ENCODE measurements at places on chromosomes 1 and 21.

DNA sequence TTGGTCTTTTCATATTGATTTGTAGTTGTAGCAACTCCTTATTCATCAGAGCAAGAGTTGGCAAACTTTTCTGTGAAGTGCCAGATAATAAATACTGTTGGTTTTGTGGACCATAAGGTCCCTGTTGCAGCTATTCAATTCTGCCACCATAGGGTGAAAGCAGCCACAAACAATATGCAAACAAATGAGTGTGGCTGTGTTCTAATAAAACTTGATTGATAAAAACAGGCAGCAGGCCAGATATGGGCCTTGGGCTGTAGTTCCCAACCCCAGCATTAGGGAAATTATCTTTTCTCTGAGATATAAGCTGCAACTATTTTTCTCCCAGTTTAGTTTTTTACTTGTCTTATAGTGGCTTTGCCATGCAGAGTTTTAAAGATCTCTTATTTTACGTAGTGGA, 469.2 kb downstream of the SMYD3 start:
- DNase-seq: no peak

DNA sequence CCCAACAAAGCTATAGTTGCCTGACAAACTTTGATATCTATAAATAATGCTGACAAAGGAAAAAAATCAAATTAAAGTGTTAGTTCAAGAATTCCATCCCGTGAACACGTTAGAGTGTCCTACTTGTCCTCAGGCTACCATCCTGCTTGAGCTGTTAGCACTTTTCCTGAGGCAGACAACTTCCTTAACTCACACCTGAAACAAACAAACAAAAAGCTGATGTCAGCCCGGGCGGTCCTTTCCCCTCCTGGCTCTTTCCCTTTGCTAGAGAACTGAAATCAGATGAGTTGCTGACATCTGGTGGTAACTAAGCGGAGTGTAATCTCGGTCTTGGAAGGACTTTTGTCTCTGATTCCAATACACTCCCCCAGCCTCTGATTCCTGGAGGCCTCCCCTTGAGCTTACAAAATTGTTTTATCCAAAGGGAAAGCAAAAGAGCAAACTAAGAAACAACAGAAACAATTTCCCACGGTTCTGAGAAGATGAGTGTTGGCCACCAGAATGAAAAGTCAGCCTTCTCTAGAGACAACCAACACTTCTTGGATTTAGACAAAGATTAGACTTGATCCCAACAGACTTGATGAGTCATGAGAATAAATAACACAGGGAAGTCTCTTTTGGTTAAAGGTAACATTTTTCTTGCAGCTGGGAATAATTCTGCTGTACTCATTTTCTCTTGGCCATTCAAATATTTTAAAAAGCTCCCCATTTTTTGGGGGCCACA, 135.4 kb downstream of the PROX1 start:
- DNase-seq: no peak

GRCh38 chr1:52511851-52512615, 40.9 kb downstream of the TUT4 start:
- no peak for DNase-seq

GRCh38 chr1:164804366-164804765, 245.4 kb downstream of the PBX1 start:
- DNase-seq: no peak

DNA sequence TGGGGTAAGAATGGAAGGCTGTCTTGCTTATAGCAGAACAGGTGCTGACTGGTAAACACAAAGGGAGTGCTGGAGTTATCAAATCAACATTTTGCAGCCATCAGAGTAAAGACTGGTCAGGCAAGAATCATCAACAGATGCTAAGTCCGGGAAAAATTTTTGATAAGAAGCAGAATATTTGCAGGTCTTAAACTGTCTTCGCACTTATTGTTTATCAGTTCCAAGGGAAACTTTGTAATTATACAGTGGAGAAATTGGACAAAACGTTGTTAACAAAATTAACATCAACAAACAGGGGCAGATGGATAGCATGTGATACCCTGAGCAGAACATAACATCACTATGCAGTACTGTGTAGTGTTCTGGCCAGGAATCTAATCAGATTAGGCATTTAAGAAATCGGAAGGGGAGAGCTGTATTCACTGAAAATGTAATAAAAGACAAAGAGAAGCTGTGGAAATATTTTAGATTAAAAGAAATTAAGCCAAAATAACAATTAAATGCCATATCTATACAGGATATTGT, 127.1 kb downstream of the DAB1 start:
- DNase-seq: no peak

DNA sequence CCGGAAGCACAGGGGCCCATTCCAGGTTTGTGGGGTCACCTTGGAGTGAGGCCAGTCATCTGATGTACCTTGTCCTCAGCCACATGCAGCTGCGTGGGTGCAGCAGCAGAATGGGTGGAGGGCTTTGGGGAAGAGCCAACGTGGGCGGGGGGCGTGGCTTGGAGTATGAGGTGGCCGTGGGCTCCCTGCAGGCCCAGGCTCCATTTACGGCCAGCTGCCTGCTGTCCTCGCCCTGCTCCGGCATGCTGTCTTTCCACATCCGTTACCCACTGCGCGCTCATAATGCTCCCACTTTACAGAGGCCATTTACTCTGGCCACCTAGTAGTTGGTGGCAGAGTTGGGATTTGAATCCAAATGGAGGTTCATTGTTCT, 27.8 kb upstream of the TINAGL1 start:
- DNase-seq: no peak

GRCh38 chr1:22862752-22863151, 109.9 kb downstream of the LACTBL1 start:
- no peak for DNase-seq

DNA sequence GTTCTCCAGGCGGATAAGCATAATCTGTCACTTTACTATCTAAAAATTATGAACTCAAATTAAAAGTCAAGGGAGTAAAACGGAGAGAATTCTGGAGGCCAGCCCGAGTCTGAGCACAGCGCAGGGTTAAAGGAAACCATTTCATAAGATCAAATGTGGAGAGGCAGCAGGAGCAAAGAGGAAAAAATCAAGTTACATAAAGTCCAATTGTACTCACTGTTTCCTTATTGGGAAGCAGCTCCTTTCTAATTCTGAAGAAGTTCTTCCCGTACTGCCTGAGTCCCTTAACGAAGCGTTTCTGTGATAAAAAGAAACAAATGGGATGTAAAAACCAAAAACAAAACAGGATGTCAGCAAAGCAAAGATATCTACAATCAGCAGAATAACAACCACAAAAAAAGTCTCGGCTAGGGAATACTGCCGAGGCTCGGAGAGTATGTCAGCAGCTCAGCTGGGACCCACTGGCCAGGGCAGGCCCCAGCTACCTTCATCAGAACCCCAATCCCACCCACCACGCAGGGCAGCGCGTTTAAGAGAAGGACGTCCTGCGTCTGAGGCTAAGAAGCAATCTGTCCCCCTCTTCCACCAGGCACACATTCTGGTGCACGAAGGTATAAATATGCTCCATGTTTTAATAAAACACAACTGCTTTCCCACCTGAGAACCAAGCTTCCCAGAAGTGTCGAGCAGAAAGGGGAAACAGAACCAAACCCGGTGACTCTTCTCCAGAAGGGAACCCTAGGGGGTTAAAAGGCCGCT, 104.8 kb downstream of the SLC45A1 start:
- DNase-seq: no peak
